ENCODE measurements at places on chromosomes 1 and 21.

DNA sequence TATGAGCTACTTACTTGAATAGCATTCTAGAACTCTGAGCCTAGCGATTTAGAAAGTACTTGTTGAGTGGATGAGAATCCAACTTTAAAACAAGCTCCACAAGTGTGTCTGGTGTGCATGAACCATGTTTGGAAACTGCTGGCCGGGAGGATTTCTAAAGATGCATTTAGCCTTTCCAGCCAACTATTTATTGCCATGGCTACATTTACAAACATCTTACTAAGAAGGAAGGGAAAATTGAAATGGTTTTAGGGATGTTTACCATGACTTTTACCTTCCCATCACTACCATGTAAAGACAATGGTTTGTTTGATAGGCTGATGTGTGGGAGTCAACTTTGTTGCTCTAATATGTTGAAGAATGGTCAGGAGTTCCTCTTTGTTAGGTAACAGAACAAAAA is 37.7 kb upstream of the ARHGAP29 start:
- DNase-seq: no peak

- DNase-seq: no peak
Measured at GRCh38 chr1:168979276-168979675, 127.2 kb upstream of the ATP1B1 start.

DNA sequence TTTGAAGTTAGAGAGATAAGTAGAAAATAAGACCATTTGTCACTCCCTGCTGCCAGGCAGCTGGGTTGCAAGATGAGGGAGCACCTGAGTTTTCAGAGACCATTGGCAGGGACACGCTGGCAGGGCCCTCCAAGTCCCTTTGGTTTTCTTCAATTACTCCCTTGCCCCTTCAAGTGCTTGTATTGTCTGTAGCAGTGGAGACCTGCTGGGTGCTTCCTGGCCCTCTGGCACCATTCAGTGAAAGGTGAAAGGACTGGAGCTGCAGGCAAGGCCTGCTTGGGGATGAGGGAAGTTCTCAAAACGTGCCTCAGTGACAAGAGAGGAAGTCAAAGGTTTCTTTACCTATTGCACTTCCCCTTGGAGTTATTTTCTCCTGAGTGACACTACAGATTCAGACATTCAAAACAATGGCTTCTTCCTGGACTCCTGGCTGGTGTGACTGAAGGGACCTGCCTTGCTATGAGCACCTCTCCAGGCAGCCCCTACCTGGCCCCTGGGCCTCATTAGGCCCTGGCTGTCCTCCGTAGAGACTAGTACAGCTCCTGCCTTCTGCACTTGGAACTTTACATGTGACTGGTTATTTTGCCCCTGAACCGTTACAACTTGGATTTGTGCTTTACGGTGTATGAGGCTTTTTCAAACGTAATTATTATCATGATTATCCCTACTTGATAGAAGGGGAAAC is 100.1 kb downstream of the C1orf21 start:
- no peak for DNase-seq

GRCh38 chr21:45000637-45001133 is 60.9 kb downstream of the SLX9 start:
- DNase-seq: no peak

- DNase-seq: no peak
Measured at GRCh38 chr21:34994766-34995631, 54.1 kb downstream of the RUNX1 start.
